CD4-positive, alpha-beta T cell treated with Interleukin-15 for 4 hours (primary cell): ENCODE measurements at places on chromosomes 3 and 15.

DNA sequence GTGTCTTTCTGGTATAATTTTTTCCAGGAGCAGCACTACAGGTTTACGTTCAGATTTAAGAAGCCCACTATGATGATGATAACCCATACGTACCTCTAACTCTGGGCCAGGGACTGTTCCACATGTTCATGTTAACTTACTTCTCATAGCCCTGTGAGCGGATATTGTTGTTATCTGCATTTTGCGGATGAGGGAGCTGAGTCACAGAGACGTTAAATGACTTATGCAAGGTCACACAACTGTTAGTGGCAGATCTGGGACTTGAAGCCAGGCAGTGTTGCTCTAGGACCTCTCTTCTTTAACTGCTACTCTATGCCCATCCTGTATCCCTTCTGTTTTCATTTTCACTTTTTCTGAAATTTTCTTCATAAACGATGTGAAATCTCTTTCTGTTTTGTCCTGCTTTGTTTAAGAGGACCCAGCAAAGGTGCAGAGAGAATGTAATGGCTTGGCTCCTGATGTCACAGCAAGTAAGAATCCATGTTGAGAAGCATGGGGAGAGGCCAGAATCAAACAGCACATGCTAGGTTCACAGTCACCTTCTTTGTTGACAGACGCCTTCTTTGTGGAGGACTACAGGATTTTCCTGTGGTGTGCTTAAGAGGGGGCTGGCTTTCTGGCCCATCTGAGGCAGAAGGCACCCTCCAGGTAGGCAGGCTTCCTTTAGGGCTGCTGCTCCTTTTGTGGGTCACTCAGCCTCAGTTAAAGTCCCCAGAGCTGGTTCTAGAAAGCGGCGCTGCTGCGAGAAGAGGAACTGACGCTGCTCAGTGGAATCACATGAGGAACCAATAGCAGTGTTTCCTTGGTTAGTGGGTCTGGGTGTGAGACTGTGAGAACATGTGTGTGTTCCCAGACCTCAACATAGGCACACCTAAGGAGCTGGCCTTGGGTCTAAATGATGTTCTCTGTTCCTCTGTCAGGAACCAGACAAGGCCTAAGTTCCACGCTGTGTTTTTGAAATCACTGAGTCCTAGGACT lies 121.6 kb downstream of the TMEM108 start:
- DNase-seq: no peak

- no peak for DNase-seq
Measured at GRCh38 chr3:22620498-22620897, 582.6 kb upstream of the UBE2E2 start.

DNA sequence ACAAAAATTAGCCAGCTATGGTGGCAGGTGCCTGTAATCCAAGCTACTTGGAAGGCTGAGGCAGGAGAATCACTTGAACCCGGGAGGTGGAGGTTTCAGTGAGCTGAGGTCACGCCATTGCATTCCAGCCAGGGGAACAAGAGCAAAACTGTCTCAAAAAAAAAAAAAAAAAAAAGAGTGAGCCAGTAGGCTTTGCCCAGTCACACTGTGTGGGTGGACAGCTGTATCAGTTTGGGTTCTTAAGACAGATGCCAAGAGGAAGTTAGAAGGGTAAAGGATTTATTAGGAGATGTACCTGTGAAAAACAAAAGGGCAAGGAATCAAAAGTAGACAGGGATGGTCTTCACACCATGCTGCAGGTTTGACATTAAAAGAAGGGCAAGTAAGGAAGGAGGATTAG lies 86.1 kb upstream of the CGNL1 start:
- no peak for DNase-seq

DNA sequence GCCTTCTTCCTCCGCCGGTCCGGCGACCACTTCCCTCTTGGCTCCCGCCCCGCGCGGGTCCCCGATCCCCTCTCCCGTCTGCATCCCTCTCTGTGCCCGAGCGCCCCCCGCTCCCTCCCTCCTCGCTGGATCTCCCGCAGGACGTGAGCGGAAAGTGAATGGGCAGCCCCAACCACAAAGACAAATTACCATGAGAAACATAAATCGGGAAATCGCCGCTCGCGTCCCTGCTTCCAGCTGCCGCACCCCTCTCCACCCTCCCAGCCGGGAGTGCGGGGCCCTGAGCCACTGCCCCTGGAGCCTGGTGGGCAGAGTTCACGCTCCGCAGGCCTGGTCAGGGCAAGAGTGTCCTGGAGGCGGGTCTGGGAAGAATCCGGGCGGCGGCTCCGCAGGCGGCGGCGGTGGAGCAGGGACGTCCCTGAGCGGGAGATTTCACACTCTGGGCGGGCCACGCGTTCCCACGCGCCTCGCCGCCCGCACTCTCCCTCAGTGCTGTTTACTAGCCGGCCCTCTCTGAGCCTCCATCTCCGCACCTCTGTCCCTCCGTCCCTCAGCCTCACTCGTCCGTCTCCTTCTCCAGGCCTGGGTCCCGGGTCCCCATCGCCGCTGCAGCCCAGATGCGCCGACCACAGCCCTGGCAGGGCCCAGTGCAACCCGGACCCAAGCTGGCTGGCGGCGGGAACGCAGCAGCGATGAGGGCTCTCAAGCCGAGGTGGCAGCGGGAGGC lies 835 bp downstream of the SEMA5B start:
- DNase-seq: no peak

DNA sequence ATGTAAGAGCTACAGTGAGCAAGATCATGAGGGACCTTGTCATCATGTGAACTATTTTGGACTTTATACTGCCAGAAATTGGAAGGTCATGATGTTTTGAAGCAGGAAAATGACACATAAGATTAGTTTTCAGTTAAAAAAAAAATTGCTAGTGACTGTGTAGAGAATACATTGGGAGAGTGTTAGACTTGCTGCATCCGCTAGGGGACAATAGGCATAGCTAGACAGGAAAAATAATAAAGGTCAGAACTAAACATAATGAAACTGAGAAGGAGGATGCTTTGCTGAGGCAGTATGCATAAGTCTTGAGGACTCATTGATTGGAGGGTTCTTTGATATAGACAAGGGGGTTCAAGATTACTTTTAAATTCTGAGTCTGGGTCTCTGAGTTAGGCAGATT lies 275.8 kb upstream of the KCNH8 start:
- no peak for DNase-seq

DNA sequence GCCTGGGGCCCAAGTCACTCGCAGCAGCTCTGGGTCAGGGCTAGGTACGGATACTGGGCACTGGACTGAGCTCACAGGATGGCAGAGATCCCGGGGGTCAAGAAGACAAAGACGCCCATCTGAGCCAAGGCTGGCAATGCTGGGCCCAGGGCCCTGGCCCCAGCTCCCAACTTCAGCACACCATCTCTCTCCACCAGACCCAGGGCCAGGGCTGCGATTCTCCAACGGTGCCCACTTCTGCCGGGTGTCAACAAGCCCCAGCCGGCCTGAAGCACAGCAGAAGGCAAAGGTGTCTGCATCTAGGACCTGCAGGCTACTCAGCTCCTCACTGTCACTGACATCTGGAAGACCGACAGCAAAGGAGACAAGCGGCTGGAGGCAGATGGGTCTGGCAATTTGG lies 8.6 kb downstream of the WDR73 start:
- DNase-seq: no peak

DNA sequence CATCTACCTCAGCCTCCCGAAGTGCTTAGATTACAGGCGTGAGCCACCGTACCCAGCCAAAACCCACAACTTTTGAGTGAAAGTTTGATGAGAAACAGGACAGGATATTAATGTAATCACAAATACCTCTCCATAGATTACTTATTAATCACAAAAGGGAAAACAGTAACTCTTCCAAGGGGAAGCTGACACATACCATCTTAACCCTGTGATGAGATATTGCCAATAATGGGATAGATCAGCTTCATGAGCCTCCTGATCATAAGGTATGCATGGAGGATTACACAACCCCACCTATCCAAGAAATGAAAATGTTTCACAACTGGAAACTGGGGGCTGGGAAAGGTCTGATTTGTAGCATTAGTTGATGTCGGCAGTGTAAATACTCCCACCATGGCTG lies 131.5 kb downstream of the FRMD4B start:
- DNase-seq: no peak

DNA sequence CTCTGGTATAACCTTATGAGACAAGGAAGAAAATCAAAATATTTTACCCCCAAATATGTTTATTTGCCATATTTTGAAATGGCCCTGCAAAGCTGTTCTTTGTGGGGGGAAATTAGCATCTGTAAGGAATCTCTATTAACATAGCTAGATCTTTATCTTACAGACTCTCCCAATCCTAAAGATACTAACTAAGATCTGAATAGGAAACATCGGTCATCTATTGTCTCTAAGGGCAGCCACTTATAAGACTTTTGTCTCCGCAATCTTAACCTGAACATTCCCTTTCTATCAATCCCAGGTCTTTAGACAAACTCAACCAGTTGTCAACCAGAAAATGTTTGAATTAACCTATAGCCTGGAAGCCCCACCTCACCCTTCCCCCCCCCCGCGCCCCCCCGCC lies 21.2 kb downstream of the UMPS start:
- no peak for DNase-seq

- no peak for DNase-seq
Measured at GRCh38 chr15:63221346-63221745, 31.9 kb downstream of the RAB8B start.
